AG04449 (cell line): ENCODE measurements at places on chromosomes 6 and 20.

GRCh38 chr6:118123503-118124037, 216.5 kb downstream of the SLC35F1 start:
- no peak for DNase-seq

DNA sequence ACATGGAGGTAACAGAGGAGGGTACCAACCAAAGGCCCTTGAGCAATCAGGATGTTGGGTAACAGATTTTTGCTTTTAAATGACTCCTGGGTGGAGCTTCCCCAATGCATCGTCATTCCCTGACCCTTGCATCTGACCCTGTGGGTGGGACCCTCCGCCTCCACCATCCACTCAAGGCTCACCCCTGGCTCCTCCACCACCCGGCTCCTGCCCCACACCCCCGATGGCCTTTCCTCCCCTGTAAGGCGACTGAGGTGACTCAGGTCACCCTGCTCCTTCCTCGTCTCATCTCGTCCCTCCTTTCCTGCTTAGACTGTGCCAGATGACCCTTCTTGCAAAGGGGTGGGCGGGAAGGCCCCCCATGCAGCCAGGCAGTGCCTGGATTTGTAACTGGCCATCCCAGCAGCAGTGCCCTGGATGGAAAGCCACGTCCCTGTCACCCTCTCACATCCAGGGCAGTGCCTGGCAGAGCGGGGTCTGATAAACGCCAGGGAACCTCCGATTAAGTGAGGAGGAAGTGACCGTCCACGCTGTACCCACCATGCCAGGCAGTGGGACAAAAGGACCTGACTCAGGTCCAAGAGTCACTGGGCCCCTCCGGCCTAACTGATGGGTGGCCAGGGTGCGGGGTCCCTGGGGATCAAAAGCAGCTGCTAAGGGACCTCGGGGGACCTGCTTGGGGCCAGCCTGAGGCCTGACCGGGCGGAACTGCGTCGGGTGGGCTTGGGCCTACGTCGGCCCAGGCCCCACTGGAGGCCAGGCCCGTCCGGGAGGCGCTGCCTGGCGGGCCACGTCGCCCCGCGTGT, 624 bp upstream of the NPEPL1 start:
- no peak for DNase-seq

DNA sequence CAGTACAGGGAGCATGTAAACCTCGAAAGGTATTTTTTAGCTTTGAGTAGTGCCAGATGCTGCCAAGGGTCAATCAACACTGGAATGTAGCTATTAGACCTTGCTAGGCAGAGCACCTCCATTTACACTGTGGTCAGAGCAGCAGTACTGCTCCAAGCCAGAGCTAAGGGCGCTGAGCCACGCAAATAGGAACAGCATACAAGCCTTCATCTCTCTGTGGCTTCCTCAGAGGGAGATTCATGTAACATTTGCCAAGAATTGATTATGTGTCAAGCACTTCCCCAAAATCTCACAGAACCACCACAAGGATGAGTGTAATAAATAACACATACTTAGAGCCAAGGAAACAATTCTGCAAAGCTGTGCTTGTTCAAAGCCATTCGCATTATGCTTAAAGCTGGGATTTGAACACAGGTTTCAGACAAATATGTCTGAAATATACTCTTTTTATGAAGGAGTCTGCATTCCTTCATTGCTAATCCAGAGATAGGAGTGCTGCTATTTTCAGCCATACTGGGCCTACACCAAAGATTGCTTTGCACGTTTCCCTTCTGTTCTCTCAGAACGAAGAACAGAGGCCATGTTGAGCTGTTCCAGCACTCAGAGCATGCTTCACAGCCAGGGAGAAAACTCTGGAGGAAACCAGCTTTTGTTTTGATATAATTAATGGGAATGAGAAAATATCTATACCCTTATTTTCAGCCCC, 97.7 kb downstream of the SLC16A10 start:
- no peak for DNase-seq

DNA sequence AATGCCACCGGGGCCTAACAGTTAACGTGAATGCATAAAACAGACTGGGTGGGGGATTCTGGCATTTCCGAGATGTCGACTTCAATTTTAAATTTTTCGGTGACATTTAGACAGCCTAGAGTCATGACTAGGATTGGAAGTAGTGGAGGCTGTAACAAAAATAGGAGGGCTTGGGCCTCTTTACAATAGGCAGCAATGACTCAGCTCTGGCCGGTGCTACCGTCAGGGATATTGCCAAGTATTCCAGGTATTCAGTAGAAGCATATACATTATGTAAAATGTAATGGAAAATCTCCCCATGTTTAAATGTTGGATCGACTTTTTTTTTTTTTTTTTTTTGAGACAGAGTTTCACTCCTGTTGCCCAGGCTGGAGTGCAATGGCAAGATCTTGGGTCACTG, 136.2 kb upstream of the STMND1 start:
- DNase-seq, result no peak

GRCh38 chr6:14658030-14658429, 540.5 kb downstream of the CD83 start:
- no peak for DNase-seq

GRCh38 chr20:56750430-56750829, 121.3 kb downstream of the TFAP2C start:
- DNase-seq, result no peak

GRCh38 chr6:87705070-87705691, 3.1 kb upstream of the AKIRIN2 start:
- no peak for DNase-seq

GRCh38 chr6:43924222-43924702, 154.3 kb downstream of the VEGFA start:
- DNase-seq, result no peak

DNA sequence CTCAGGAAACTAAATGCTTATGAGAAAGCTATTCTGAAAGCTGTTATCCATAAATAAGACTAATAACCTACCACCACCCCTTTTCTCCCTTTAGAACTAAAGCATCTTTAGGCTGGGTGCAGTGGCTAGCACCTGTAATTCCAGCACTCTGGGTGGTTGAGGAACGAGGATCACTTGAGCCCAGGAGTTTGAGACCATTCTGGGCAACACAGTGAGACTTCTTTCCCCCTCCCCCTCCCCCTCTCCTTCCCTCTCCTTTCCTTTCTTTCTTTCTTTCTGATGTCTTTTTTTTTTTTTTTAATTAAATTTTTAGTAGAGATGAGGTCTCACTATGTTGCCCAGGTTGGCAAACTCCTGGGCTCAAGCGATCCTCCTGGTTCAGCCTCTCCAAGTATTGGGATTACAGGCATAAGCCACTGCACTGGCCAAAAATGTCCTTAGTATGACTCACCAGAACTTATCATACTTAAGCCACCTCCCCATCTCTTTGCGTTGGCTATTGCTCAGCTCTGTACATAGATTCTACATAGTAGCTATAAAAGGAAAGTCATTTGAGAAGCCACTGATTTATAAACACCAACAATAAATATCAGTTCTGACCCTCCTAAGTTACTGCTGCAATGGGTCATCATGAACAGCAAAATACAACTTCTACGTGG, 54.8 kb upstream of the SPDEF start:
- peak; percentile 63 for DNase-seq

DNA sequence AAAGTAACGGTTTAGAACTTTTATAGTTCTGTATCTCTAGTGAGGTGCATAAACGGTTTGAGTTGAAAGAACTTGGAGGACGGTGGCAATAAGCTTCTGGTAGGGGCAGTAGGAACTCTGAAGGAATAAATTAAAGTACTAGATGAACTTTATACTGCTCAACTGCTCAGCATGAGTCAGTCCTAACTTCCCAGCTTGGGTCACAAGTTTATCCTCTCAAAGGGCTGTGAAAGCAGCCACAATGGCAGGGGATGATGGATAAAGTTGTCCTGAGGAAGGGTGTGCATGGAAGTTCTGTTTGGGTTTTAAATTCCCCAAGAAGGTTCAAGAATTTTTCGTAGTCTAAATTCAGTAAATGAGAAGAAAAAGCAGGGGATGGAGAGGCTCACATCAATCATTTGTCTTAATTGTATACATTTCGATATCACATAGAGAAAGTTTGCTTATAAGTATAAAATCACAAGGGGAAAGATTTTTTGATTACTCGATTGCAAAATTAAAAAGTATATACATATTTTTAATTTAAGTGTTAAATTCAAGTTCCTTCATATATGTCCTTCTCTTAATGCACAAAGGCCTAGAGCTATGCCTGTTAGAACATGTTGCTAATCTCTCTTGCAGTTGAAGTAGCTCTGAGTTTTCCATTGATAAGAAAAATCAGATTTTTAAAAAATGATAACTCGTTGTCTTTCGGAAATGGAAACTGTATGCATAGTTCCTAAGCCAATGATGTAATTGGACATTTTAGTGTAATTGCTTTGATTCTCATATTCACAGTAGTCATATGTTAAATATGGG, 55.3 kb upstream of the JAG1 start:
- no peak for DNase-seq

DNA sequence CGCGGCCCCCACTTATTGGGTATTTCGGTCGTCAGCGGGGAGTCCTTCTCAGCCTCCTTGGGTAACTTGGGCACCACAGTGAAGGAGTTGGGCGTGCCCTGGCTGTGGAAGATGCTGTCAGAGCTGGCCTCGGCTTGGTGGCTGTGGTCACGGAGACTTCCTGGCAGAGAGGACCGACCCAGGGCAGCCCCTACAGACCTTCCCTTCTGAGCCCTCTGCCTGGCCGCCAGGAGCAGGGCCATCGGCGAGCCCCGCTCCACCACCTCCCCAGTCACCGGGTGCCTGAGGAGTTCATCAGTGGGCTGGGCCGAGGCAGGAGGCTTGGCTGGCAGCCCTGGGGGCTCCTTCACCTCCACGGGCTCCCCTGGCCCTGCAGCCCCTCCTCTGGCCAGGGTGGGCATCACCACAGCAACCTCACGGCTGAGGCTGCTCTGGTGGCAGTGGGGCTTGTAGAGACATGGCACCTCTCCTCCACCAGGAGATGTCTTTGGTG, 37.2 kb downstream of the C6orf132 start:
- no peak for DNase-seq

GRCh38 chr20:41170386-41171105, 33.2 kb downstream of the PLCG1 start:
- no peak for DNase-seq
